Frontal cortex (tissue), 4 donors: ENCODE measurements at places on chromosomes 3 and 15. TPM values are rescaled to one million over a fixed set of nuclear protein-coding genes. Genes with fewer than 3 reads are reported as not detected.

DNA sequence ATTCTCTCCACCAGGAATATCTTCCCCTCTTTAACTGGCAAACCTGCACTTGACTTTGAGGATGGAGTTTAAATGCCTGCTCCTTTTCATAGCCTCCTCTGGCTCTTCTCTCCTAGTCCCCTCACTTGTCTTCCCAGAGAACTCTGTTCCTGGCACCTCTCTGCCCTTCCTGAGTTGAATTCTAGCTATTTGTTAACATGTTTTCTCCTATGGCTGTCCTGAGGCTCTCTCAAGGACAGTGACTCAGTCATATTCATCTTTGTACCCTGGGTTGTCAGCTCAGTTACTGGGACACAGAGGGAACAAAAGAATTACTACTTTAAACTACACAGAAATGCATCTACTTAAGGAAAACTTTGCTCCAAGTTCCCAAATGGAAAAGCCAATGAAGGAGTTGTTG is 365.1 kb upstream of the ICE2 start:
- DNase-seq = no peak

DNA sequence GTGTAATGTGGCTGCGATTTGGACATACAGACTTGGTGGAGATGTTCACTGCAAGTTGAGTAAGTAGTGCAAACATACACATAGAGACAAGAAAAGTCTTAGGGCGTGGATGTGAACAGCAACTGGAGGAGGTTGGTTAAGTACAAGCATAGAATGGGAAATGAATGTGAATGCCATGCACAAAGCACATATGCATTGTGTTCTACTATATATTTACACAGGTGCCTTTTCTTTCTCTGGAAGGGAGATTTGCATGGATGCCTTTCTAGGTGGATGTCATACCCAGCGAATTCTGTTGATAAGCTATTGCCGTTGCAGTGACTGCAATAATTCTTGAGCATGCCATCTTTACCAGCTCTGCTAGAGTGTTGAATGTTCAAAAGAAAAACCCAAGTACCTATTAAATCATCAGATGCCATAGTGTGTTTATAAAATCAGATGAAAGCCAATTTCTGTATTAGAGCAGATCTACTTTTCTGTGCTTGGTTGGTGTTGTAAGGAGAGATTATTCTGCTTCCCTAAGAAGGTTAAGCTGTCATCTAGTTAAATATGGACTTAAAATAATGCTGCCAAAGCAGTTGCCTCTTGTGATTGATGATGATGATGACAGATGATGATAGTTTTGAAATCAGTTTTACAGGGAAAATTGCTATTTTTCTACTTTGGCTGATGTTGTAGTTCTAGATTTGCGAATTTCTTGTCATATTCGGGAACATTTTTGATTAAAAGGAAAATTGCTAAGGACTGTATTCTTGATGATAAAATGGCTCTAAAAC is 148.4 kb downstream of the CNTN4 start:
- DNase-seq = no peak

DNA sequence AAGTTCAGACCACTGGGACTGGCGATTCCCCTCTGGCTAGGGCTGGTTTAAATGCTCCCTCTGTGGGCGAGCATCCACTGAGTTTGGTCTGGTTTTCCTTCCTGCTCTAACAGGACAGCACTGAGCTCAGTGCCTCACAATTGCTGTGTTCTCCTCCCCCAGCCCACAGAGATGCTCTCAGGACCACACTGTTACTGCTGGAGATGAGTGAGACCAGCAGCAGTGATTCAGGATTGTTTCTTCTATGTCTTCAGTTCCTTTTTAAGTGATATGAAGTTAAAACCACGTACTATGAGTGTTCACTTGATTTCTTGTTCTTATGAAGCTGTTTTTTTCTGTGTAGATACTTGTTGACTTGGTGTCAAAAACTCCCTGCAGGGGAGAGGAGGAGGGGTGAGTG is 180.4 kb upstream of the COL8A1 start:
- DNase-seq = no peak

- no peak for DNase-seq
Measured at GRCh38 chr3:8550611-8551010, 49.0 kb downstream of the LMCD1 start.

The EIF1B gene
- 55.0 TPM for total RNA-seq
